ENCODE measurements at places on chromosomes 2 and 18.

DNA sequence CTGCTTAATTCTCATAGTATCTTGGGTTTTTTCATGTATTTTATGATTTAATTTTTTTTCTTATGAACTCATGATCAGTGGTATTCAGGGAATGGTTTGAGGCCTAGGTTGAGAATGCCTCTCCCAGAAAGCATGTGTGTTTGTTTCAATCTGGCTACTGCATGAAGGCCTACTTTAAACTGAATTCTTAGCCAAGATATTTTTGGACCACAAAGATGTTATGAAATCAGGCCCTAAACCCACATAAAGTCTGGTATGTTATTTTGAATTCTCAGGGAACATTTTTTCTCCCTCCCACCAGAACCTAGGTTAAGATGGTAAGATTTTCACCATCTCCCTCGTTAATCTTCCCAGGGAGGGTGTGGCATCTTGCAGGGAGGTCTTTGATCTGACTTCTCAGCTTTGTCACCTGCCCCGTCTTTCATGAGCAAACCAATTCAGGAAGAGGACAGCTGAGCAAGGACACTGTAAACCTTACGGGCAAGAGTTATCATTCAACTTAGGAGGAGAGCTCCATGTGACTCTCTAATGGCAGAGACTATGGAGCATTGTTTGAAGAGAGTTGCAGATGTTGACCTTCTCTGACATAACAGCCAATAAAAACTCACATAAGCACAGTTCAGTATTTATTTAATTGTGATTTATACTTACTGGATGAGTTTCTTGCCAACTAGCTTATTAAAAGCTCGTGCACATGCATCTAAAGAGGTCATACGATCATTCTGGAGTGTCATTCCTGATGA, 21.3 kb upstream of the ACKR3 start:
- no peak for DNase-seq

- no peak for DNase-seq
Observed at GRCh38 chr18:74996055-74996454, 212.9 kb downstream of the PTGR3 start.

DNA sequence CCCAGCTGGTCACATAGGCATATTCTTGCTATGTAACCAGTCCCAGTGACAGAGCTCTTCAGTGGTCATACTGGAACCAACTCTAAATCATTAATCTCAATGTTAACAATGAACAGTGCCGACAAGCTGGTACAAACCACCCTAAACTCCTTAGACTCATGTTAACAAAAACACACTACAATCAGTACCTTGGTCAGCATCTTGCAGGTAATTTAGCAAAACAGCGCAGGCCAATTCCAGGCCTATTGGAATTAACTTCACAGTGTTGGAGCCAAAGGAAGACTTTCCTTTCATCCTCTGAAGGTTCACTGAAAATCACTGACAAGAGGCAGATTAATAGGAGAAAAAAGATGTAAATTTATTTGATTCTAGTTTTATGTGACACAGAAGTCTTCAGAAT, 396.4 kb downstream of the PIK3C3 start:
- no peak for DNase-seq

DNA sequence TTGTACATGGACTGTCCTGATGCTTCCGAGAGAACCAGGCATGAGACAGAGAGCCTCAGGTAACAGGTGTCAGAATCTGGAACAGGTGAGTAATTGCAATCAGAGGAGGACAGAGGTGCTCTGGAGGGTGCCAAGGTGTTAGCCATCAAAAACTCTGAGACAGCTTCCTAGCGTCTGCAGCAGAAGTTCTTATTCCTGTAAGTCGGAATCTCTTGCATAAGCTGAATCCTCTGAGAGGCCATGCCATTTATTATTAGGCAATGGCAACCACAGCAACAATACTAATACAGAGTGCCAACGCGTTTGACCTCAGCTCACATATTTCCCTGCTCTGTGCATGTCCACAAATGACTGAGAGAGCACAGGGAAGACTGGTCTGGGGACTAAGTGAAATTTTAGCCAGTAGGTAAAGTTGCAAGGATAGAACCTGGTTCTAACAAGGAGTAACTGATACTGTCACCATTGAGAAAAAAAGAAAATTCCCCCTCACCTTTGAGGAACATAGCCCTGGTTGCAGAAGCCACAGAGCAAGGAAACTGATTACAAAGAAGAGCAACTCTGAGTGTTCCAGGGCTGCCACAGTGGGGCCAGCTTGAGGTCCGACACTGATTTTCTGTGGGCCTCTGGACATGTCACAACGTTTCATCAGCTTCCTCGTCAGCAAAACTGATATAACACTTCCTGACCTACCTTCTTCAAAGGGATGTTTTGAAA, 55.1 kb upstream of the ACSL3 start:
- DNase-seq: no peak

DNA sequence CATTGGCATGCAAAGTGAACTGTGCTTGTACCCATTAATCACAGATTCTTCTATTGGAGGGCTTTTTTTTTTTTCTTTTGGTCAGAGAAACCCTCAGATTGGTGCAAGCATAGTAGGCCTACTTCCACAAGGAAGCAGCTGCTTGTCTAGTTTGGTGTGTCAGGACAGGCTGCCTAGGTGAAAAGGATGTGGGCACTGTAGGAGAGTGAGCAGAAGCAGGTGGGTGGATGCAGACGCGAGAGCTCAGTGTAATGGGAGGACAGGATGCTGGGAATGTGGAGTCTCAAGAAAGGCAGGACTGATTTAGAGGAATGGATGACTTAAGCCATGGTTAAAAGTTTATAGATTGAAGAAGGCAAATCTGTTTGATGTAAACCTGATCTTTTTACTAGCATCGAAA, 3.1 kb downstream of the ELP2 start:
- no peak for DNase-seq

Data from stimulated activated CD8-positive, alpha-beta memory T cell treated with anti-CD3 and anti-CD28 coated beads, Interleukin-7, amount 100 ng/mL, for 48 hours (primary cell).